ENCODE measurements at places on chromosomes 5 and 9.

GRCh38 chr5:54743997-54744788 lies 226.6 kb downstream of the SNX18 start:
- DNase-seq: no peak

GRCh38 chr9:118306801-118307200 lies 602.6 kb downstream of the TLR4 start:
- no peak for DNase-seq

- no peak for DNase-seq
These were observed 148.9 kb downstream of the RMI1 start for GRCh38 chr9:84129529-84129928.

- DNase-seq: no peak
These were observed 346.0 kb downstream of the KDM4C start for GRCh38 chr9:7103771-7104170.

GRCh38 chr9:91150998-91151717 lies 210.6 kb downstream of the AUH start:
- DNase-seq: no peak

GRCh38 chr5:52869391-52869790 lies 81.7 kb downstream of the ITGA1 start:
- no peak for DNase-seq

- no peak for DNase-seq
These were observed 81.2 kb downstream of the COL27A1 start for GRCh38 chr9:114236391-114237138.

Measured in stimulated activated CD8-positive, alpha-beta memory T cell treated with anti-CD3 and anti-CD28 coated beads, Interleukin-15, amount 100 ng/mL, for 24 hours (primary cell).